ENCODE measurements at places on chromosomes 6 and 20.
A peak's percentile ranks its signal among the peaks of the same experiment; 100 is the strongest.

- DNase-seq = no peak
Measured at GRCh38 chr6:137736911-137737310, 130.1 kb upstream of the TNFAIP3 start.

DNA sequence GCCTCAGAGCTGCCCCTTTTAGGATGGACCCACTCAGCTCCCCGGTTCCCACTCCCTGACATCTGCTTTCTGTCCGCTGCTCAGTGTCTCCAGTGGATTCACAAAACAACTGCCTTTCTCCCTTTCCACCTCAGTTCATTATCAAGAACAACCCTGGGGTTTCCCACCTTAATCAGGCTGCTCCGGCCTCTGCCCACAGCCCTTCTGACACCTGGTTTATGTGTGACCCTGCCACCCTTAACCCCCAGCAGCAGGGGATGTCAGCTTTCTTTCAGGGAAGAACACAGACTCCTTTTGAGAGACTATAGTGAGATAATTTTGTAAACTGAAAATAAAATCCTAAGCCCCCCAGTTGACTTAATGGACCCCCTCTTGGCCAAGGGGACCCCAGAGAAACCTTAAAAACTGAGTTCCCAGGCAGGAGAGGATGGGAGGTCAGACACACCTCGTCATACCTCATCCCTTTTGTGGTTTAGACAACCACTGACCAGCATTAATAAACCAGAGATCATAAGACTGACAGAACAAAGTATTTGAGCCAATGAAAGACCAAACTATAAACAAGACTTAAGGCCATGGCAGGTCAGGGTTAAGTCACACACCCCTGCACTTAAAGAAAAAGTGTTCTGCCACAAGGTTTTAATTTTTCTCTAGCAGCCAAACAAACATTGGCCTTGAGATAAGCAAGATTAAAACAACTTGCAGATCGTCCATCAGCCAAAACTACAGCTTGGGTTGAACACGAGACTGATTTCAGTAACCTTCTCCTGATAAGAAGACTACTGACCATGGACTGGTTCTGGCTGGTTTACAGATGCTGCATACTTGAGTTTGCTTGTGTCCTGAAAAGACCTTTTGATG lies 42.4 kb upstream of the DDR1 start:
- DNase-seq = no peak

GRCh38 chr20:15561707-15562404 lies 1011.4 kb downstream of the KIF16B start:
- peak; percentile 9 for DNase-seq

- DNase-seq = no peak
Measured at GRCh38 chr6:151288712-151289398, 49.1 kb downstream of the AKAP12 start.

- no peak for DNase-seq
Measured at GRCh38 chr6:121590916-121591315, 155.5 kb downstream of the GJA1 start.

GRCh38 chr20:60486315-60486714 lies 528.1 kb downstream of the CDH26 start:
- DNase-seq = no peak

- no peak for DNase-seq
Measured at GRCh38 chr6:140537834-140538705, 1163.6 kb upstream of the CITED2 start.

DNA sequence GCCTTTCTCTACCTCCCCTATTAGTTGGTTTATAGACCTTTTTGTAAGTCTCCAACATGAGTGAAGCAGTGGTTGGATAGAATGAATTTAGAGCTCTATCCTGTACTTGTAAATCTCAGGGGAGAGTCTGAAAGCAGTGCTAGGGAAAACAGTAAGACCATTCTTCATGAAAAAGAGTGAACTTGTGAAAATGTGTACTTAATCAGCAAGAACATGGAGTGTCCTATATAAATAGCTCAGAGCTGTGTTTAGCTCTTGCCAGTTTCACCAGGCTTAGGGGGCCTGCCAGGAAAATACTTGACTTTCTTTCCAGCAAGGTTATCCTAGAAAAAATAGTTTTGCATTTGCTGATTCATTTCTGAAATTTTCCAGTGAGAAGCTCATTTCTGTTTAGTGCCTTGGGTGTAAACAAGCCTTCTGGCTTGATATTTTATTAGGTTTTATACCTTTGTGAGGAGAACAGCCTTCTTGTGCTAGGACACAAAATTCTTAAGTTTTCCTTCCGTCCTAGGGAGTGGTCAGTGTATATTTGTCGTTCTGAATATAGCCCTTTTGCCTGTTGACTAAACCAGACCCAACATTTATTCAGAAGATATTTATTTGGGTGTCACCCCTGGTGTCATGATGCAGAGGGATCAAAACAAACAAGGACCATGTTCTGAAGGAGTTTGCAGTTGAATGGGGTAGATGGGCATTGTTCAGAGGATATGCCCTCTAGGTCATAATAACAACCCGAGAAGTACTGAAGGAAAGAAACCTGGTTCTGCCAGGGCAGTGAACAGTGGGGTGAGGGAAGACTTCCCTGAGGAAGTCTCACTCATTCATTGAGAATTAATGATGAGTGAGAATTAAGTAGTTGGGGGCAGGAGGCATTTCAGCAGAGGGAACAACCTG lies 7.6 kb downstream of the ARFGEF2 start:
- no peak for DNase-seq

DNA sequence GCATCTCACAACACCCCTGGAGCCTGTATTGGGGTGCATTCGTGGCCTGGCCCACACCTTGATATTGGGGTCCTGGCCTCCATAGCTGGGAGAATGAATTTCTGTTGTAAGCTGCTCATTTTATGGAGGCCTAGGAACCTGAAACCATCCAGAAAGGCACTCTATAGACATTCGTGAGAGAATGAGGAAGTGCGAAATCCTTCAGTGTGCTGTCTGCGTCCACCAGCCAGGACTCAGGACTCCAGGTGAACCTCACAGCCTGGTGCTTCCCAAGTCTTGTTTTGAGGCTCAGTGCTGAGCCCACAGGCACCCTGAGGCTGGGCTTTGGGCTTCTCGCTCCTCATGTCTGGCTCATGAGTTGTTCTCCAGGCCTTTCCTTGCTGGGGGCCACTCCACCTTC lies 11.9 kb upstream of the RBBP8NL start:
- DNase-seq = no peak

GRCh38 chr6:105902401-105903031 lies 183.6 kb upstream of the PRDM1 start:
- DNase-seq = no peak

DNA sequence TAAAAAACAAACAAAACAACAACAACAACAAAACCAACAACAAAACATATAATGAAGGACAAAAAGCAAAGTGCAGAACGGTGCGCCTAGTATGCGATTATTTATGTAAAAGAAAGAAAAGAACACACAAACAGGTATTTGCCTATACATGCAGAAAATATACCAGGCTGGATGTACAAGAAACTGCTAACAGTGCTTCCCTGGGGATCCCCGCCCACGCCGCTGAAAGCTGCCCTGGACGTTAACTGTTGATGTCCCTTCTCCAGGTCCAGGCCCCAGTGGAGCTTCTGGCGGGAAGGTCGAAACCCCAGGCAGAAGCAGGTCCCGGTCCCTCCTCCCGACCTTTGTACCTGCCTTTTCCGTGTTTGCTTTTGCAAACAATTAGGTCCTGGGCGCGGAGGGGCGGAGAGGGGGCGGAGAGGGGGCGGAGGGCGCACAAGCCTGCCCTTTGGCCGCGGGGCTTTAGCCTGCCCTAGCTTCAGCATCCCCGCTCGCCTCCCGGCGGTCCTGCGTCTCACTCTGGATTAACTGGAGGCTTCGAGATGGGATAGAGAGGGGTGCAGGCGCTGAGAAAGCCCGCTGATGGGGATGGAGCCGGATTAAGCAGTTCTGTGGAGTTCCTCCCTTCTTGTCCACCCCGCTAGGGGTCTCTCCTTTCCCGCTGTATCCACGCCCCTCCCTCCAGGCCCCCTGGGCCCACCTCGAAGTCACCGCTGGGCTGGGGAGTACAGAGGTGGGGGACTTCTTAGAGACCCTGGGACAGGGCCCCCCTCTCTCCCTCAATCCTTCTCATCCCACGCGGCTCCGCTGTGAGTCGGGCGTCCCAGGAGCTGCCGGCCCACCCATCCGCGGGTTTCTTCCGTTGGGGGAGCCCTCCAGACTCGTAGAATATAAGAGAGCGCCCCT lies 8.2 kb upstream of the AHCY start:
- no peak for DNase-seq

GRCh38 chr6:96391776-96392360 lies 129.7 kb upstream of the UFL1 start:
- DNase-seq = peak; percentile 11

GRCh38 chr6:95679981-95680380 lies 102.6 kb downstream of the MANEA start:
- no peak for DNase-seq

DNA sequence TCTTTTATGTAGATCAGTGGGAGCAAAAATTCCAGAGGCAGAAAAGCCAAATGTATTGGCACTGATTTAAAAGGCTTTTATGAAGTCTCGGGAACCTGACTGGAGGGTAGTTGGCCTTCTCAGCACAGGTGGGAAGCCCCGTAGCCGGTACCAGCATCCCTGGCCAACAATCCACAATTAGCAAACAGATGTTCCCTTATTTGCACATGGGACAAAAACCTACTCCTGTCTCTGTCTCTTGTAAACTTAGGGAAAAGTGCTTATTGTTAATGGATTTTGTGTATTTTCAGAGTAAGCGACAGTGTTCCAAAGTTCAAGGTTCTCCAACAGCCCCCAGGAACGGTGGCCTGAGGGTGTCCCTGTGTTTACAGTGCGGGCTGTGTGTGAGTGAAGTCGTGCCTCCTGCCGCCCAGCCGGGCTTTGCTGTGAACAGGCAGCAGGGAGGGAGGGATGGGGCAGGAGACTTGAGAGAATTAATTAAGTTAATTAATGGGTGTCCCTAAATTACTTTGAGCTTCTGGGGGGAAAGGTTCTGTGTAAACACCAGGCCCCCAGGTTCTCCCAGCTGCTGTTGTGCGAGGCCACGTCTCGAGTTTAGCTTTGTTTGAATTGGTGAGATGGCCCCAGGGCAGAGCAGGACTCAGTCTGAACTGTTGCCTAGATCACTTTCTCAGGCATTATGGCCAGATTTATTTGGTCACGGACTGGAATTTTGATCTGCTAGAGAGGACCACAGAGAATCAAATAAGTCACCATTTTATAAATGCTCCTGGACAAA lies 3.9 kb downstream of the SYNJ2 start:
- no peak for DNase-seq

DNA sequence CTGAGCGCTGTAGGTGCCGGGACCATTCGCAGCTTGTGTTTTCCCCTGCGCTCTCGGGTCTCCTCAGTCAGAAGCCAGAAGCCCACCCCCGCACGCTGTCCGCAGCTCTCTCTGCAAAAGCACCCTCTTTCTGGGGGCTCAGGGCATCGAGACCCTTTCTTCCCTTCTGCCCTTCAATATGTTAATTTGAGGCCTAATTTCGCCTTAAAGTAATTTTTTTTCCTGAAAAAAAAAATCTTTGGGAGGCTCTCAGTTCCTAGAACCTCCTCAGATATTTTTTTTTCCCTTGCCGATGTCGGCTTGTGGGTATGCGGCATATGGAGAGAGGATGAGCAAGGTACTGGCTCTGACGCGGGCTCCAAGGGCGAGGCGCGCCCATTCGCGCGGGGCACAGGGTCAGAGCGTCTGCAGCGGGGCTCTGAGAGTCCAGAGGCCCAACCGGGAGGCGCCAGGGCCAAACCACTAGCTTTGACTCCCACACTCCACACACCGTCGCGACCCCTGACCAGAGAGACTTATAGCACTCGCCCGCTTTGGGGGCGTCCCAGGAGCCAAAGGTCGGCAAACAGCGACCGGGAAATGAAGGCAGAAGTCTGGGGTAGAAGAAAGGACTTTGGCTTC lies 893 bp downstream of the PRDM13 start:
- DNase-seq = no peak

GRCh38 chr6:32369660-32370059 lies 2.0 kb downstream of the TSBP1 start:
- no peak for DNase-seq

DNA sequence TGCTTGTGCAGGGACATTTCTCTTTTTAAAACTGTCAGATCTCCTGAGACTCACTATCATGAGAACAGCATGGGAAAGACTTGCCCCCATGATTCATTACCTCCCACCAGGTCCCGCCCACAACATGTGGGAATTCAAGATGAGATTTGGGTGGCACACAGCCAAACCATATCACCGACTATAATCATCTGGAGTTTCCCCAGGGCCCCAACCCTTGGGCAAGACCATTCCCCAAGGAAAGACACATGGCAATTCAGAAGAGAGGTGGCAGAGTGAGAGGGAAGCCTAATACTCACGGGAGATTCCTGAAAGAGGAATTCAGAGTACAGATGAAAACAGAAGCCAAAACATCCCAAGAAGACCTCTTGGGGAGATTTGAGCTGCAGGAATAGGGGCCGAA lies 291.0 kb upstream of the PLCB4 start:
- DNase-seq = no peak

DNA sequence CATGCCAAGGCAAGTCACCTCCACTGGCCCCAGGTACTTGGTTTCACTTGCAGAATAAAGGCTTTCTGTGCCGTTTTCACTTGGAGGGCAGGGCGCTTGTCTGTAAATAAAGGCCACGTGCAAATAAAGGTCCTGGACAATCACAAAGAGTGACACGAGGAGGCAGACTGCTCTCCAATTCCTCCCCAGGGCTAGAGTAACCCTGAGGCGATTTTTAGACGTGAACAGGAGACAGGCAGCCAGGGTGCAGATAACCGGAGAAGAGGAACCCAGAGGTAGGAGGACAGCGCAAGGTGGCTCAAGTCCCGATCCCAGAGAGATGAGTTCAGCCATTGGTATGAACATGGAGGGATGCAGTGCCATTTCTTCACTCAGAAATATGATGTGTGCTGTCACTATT lies 327.4 kb downstream of the KIF16B start:
- no peak for DNase-seq

GRCh38 chr20:50310673-50311051 lies 120.0 kb downstream of the CEBPB start:
- DNase-seq = no peak

DNA sequence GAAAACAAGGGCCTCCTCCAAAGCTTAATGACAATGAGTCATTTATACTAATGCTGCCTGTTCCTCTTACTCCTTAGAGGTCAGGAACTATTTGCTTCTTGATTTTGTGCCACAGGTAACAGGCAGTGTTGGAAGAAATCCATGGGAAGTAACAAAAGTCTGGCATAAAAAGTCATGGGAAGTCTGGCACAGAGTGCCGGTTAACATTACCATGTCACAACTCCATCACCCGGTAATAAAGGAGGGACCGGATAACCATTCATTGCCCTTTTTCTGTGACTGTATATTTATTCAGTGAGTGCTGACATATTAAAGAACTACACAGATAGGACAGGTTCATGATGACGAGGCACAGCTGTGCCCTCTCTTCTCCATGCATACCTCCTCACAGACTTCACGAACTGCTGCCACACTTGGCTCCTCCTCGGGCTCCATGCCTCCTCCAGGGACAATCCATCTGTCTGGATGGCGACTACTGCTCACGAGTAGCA lies 50.9 kb downstream of the NUDT3 start:
- no peak for DNase-seq

DNA sequence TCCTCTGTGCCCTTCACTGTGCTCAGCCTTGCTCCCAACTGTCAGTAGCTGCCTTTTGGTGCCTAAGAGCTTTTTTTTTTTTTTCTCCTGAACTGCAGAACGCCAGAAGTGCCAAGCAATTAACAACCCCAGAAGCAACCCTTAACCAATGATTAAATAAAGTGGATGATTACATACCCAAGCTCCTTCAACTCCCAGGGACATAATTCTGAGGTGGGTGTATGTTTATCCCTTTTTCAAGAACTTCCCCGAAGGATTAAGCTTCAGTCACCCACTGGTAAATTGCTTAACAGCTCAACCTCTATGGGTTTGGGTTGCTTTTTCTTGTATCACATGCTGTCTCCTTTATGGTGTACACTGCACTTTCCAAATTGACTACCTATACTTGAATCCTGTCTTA lies 41.1 kb downstream of the KLHL31 start:
- no peak for DNase-seq
